ENCODE measurements at places on chromosomes 12 and 14.
A peak's percentile ranks its signal among the peaks of the same experiment; 100 is the strongest.

GRCh38 chr12:1913377-1914113 lies 4.9 kb downstream of the CACNA2D4 start:
- DNase-seq: no peak

- no peak for DNase-seq
Observed at GRCh38 chr14:20614038-20614840, 23.1 kb upstream of the RNASE12 start.

- DNase-seq: no peak
Observed at GRCh38 chr12:82605115-82605514, 81.6 kb upstream of the TMTC2 start.

GRCh38 chr12:9755567-9755966 lies 5.1 kb downstream of the CD69 start:
- no peak for DNase-seq

DNA sequence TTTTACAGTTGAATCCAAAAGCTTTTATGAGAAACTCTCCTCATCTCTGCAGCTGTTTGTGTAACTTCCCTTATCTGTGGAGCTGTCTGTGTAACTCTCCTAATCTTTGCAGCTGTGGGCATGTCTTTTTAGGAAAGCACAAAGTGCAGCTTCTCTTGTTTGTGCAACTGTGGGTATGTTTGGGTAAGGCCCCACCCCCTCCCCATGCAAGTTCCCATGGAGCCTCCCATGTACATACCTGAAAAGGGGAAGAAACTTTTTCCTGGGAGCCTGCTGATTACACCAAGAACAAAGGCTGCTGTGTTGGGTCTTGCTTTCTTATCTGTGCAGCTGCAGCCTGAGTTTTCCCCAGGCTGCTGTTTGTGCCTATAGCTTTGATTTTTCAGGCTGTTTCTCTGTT lies 42.7 kb upstream of the CDKN3 start:
- no peak for DNase-seq

GRCh38 chr12:115320967-115321366 lies 637.0 kb upstream of the TBX3 start:
- no peak for DNase-seq

GRCh38 chr12:48980389-48980952 lies 2.3 kb downstream of the WNT1 start:
- DNase-seq: no peak

DNA sequence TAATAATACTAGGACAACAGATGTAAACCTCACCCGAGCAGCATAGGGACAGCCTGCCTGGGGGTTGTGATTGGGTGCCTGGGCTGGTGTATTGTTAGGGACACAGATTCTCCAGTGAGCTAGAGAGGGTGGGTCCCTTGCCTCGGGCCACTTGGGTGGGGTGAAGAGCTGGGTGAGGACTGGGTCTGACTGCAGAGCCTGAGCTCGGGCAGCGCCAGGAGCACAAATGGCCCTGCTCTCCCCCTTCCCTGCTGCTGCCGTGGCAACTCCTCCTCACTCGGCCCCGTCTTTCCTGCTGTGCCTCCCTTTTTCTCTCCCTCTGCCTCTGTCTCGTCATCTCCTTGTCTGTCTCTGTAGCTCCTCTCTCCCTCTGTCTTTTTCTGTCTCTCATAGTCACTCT lies 115.4 kb downstream of the GLT1D1 start:
- DNase-seq: no peak

DNA sequence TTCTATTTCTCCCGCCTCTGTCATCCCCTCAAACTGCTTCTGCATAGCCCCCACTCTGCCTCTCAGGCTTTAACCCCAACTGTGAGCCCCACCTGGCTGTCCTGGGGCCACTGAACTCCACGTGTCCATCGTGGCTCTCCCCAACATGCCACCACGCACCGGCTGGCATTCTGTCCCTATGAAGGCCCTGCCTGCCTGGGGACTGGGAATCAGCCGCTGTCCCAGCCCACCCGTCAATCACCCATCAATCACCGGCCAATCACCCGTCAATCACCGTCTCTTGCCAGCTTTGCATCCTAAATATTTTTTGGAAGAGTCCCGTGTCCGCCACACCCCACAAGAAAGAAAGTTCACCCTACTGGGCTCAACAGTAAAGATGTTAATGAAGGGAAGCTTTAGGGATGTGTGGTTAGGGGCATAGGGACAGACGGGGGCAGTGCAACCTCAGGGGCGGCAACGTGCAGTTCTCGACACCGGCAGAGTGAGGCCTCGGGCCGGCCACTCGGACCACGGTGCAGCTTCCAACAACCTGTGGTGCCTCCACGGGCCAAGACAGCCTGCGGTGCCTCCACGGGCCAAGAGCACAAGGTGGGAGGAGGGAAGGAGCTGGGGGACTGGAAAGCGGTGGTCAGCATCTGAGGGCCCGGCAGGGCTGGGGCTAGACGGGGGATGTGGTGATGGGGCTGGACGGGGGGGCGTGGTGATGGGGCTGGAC lies 85.6 kb downstream of the GALNT9 start:
- DNase-seq: no peak

GRCh38 chr12:4297617-4298016 lies 23.4 kb upstream of the TIGAR start:
- no peak for DNase-seq

- peak; percentile 13 for DNase-seq
Observed at GRCh38 chr12:104877103-104877705, 80.9 kb downstream of the SLC41A2 start.

GRCh38 chr14:54622192-54622958 lies 55.4 kb downstream of the SAMD4A start:
- DNase-seq: no peak

GRCh38 chr14:93055651-93056115 lies 60.0 kb downstream of the ITPK1 start:
- no peak for DNase-seq

DNA sequence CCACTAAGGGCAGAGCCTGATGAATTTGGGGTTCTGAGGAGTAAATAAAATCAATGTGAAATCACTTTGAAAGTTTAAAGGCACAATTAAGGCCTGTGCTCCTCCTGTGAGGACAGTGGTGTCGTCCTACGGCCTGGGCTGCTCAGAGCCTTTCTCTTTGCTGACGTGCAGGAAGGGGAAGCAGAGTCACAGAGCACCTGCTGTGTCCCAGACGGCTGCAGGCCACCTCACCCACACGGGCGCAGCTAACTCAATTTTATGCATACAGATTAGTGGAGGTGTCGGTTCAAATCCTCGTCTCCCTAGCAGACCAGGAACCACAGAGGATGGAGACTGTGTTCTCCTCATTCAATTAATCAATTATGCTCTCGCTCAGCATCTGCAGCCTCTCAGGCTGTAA lies 11.4 kb upstream of the DLK1 start:
- DNase-seq: no peak

GRCh38 chr12:43221216-43221615 lies 330.8 kb downstream of the ADAMTS20 start:
- no peak for DNase-seq

DNA sequence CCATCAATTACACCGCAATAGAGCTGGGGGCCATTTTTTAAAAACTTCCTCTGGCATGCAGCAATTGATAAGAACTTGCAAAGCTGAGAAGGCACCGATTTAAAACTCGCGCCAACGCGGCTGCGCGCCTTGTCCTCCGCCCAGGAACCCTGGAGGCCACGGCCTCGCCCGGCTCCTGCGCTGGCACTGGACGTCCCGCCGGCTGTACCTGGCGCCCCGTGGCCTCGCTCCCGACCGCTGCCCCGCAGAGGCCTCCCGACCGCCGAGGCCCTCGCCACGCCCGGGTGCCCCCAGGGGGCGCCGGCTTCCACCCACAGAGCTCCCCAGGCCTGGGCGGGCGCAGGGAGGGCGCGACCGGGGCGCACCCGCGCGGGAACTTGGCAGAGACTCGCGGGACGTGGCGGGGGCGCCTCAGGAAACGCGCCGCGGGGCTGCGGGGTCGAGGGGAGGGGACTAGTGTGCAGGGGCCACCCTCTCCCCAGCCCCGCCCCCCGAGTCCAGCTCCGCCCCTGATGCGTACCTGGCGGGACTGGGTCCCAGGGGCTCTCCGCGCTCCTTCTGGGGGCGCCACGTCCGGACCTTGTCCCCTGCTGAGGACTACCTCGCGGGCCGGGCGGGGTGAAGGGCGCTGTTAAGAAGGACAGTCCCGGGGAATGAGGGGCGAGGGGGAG lies 65.7 kb downstream of the TNFAIP2 start:
- DNase-seq: no peak
